Amniotic stem cell (primary cell): ENCODE measurements at places on chromosomes 12 and 14.

DNA sequence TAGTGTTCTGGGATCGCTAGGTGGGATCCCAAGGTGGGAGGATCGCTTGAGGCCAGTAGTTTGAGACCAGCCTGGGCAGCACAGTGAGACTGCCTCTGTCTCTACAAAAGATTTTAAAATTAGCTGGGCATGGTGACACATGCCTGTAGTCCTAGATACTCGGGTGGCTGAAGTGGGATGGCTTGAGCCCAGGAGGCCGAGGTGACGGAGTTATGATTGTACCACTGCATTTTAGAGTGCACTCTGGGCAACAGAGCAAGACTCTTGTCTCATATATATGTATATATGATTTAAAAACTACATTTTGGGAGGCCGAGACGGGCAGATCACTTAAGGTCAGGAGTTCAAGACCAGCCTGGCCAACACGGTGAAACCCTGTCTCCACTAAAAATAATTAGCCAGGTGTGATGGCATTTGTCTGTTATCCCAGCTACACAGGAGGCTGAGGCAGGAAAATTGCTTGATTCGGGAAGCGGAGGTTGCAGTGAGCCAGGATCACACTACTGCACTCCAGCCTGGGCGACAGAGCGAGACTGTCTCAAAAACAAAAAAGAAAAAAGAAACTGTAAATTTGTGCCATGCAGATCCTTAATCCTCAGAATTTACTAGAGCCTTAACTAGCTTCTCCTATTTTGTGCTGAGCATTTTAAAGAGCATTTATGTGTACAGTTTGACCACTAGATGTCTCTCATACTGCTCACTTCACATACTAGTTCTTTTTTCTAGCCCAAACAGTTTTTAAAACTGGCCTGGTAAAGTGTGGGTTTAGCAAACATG, 114.8 kb downstream of the MON2 start:
- DNase-seq: peak; percentile 33

DNA sequence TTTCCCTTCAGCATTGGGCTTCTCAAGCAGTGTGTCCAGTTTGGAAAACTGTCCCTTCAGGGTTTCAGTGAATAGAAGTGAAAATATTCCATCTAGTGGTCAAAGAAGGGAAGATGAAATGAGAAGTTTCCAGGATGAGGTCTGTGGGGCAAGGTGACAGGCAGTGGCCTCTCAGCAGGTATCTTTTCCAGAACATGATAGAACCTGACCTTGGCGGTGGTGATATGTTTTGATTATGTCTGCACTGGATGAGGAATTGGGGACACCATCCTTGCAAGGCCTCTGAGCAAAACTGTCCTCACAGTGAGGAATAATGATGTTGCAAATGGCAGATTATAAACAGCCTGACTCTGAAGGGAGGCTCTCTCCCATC, 4.7 kb downstream of the GPX2 start:
- DNase-seq: no peak

DNA sequence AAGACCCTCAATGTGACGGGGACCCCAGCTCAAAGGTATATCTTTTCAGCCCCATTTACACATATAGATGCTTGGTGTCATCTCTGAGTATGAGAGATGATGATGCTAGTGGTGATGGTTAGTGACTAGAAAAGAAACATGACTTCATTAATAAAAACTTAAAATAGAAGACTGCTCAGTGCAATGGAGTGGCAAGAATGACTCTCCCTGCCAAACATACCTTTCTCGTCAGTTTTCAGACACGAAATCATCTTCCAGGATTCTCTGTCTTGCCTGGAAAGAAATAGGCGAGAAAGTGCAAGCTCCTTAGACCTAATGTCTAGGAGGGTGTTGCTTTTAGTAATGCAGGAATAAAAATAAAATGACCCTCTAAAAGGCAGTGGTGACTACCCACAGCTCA, 71.7 kb downstream of the TPH2 start:
- no peak for DNase-seq

- DNase-seq: no peak
These were observed 7.3 kb downstream of the DYRK2 start for GRCh38 chr12:67655829-67656228.

DNA sequence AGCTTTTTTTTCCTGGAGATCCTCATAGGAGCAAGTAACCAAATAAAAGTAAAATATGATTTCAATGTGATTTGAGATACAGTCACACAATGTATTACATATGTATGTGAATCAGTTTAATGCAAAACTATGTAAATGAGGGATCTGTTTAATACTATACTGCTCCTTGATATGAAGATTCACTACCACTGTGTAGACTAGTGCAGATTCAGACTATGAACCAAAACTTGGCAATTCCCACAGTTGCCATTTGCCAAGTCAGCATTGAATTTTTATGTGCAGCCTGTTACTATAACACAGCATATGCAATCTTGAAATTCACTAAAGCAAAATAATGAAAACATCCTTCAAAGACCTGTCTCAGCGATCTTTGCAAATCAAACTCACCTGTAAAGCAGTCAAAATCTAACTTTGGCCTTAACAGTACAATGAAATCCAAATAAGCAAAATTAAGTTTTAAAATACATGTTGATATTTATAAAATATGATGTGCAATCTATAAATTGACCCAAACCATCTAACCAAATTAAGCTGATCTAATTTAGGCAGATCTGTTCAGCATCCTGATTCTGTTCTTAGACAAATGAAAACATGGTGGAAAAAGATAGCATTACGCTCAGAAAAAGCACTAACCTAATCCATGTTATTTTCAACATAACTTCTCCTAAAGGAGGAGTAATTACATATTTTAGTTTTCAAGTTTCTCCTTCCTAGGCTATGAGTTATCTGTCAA, 25.5 kb upstream of the LMNTD1 start:
- DNase-seq: no peak

- DNase-seq: peak; percentile 61
These were observed 141.3 kb downstream of the TSPAN9 start for GRCh38 chr12:3218228-3219171.

- no peak for DNase-seq
These were observed 25.5 kb downstream of the BDKRB1 start for GRCh38 chr14:96281486-96281885.

- DNase-seq: no peak
These were observed 67.3 kb upstream of the EGLN3 start for GRCh38 chr14:34018125-34018524.

- no peak for DNase-seq
These were observed 356.8 kb downstream of the ALG10 start for GRCh38 chr12:34379142-34379541.

DNA sequence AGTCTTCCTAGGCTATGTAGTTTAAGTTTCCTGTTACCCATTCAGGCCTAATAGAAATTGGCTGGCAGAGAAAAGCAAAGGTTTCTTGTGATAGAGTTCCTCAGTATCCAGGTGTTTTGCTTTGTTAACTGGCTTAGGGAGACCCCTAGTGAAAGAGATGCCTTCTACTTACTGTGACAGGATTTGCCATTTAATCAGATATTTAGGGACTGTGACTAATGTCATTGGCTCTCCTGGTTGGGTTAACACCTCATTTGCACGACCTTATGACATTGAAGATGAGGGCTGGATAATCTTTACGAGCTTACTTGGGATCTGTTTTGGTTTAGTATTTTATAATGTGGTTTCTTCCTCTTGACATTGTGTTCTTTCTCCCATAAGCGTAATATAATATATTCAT, 5.8 kb downstream of the MON2 start:
- no peak for DNase-seq

- DNase-seq: no peak
These were observed 68.8 kb downstream of the GALNT16 start for GRCh38 chr14:69328765-69329164.

DNA sequence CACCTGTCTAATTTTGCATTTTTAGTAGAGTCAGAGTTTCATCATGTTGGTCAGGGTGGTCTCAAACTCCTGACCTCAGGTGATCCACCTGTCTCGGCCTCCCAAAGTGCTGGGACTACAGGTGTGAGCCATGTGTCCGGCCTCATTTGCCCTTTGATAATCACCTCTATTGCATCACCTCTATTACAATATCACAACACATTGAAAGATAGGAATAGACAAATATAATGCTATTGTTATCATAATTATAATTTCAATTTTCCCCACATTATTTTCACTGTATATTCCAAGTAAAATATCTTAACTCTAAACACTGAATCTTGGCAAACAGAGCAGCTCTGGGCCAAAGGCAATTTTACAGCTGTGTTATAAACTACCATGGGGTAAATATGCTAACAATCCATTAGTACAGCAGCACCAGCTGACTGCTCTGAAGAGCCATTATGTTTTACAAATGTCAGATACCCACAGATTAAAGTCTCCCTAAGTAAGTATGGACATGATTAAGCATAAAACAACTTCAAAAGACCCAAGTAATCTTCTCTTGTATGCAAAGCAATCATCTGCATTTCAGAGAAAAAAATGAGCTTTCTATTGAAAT, 173.2 kb downstream of the MED13L start:
- no peak for DNase-seq

- DNase-seq: no peak
These were observed 31.5 kb downstream of the SPTB start for GRCh38 chr14:64848239-64848638.

- DNase-seq: no peak
These were observed 28.8 kb downstream of the VPS37B start for GRCh38 chr12:122866950-122867607.

DNA sequence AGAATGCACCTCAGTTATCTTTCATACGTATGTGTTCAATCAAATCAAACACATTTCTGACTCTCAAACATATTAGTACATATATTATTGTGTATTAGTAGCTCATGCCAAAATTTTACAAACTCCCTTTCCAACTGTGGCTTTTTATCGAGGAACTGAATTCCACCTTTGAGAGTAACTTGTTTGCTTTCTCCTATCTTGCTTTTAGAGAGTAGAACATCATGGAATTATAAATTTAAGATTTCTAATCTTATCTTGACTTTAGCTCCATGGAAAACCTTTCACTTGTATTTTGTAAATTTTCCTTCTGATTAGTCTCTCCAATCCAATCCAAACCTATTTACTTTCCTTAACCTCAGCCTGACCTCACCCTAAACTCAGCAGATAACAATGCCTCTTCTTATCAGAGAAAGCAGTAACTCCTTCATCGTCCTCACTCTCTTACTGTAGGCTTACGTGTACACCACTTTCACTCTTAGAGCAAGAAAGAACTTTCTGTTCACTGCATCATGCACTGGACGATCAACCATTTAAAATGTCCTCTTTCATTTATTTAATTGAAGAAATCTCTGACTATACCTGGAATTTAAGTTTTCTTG, 164.5 kb downstream of the TMTC3 start:
- DNase-seq: no peak

- no peak for DNase-seq
These were observed 20.0 kb downstream of the ITGA7 start for GRCh38 chr12:55687746-55688145.

GRCh38 chr12:26032290-26032689, 73.8 kb downstream of the RASSF8 start:
- DNase-seq: no peak

GRCh38 chr12:54616933-54617680, 17.6 kb downstream of the LACRT start:
- no peak for DNase-seq

- DNase-seq: no peak
These were observed 25.9 kb downstream of the ARHGAP5 start for GRCh38 chr14:32102968-32103367.

GRCh38 chr12:25151476-25151875, 43.5 kb downstream of the DNAI7 start:
- DNase-seq: peak; percentile 96

- no peak for DNase-seq
These were observed 436 bp downstream of the ASB2 start for GRCh38 chr14:93975791-93976476.

DNA sequence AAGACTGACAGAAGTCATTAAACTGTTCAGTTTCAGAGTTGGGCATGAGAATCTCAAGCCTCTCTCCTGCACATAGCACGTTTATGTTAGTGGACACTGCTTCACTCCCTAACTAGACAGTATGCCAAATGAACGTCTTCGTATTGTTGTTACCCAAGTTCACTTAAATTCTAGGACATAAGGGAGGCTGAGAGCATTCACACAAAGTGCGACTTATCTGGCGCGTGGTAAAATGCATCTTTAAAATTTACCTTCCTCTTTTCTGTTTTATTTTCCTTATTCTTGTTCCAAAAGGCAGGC, 166.3 kb downstream of the AKAP6 start:
- no peak for DNase-seq

GRCh38 chr12:53389702-53390101, 9.7 kb downstream of the SP1 start:
- no peak for DNase-seq

DNA sequence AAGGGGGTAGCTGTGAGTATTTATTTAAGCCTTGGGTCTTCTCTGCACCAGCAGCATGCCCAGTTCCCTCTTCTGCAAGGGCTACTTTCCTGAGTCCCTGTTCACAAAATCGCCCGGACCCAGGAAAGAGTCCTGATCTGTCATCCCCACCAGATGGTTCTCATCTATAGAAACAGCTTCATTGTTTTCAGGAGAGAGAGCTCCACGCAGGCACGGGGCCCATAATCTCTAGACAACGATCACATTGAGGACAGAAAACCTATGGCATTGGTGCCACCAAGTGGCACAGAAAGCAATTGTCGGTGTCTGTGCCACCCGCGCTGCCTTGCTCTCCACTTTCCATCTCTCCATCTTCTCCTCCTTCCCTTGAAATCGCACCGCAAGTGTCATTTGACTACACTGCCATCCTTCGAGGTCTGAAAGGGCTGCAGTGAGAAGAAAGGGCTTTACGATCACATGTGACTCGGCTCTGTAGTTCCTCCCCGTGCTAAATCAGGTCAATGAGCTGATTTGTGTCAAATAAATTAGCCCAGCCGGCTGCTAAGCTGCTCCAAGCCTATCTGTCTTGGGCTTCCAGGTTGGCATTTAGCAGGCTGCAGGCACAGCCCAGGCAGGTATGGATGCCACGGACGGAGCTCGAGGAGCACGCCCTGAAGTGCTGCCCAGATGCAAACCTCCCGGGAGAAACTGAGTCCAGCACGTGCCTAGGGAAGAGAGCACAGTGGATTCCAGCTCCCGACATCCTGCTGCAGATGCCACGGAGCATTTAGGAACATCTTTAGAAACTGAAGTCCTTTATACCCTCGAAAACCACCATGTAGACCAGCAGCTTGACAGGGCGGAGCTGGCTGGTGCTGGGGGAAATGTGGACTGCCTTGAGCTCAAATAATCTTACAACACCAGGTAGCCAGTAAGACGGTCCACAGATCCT, 28.8 kb downstream of the SPRING1 start:
- DNase-seq: peak; percentile 57
